NCI-H2081 treated with DMSO at 0.1 percent for 48 hours (cell line): ENCODE measurements at places on chromosomes 7 and 10.

- no peak for DNase-seq
Measured at GRCh38 chr7:132455378-132455777, 120.9 kb downstream of the PLXNA4 start.

- DNase-seq: no peak
Measured at GRCh38 chr10:74969093-74969492, 142.4 kb upstream of the SAMD8 start.

- no peak for DNase-seq
Measured at GRCh38 chr7:70457883-70458680, 673.9 kb upstream of the GALNT17 start.

- DNase-seq: no peak
Measured at GRCh38 chr7:121301446-121302213, 27.2 kb upstream of the WNT16 start.

DNA sequence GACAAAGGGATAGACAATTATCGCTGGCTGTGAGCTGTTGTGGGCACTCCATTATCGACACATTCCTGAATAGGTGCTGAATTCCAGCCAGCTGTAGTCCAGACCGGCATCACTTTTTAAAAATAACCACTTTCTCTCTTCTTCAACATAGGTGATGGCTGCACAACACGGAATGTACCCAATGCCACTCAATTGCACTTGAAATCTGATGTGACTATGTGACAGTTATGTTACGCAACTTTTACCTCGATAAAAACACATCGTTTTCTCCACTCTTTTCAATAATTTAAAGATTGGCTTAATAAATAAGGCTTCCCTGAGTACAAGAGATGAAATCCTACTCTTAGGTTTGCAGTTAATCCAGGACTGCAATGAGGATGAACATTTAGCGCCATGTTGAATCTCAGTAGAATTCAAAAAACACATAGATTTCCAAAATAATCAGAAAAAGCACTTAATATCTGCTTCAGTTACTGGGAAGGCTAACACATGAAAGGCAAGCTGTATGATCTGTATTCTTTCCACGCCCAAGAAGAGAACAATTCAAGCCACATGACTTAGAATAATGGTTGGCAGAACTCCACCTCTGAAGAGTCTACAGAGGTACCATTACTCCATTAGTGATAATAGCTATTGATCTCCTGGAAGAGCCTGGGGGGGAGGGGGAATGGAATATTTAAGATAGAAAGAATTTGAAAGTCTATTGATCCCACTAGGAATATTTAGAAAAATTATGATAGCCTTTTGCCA, 3.6 kb downstream of the YWHAG start:
- no peak for DNase-seq

- DNase-seq: no peak
Measured at GRCh38 chr10:86234107-86234506, 132.5 kb downstream of the GRID1 start.

DNA sequence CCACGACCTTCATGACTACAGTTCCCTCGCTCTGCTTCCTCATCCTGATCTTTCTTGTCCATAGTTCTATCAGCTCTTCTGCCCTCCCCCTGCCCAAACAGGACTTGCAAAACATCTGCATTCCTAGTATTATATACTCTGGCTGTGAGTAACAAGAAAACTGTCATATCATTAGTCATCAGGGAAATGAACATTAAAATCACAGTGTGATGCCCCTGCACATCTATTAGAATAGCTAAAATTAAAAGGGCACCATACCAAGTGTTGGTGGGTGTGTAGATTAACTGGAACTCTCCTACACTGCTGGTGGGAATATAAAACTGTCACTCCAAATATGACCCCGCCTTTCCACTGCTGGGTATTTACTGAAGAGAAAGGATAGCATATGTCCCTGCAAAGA, 141.8 kb downstream of the C7orf25 start:
- DNase-seq: no peak

GRCh38 chr7:48305661-48306060, 134.4 kb downstream of the ABCA13 start:
- peak; percentile 78 for DNase-seq

DNA sequence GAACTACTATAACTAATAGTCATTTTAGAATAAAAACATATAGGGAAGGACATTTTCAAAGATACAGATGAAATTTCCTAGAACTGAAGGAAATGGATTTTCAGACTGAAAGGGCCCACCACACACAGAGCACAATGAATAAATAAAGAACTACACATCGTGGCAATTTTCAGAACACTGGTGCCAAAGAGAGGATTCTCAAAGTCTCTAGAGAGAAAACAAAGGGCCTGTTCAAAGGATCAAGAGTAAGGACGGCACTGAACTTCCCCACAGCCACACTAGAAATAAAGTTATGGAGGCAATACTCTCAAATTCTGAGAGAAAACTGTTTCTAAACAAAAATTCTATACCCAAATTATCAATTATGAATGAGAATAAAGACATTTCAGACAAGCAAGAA, 21.9 kb downstream of the NAPEPLD start:
- DNase-seq: no peak

GRCh38 chr10:5629303-5630111, 36.9 kb downstream of the ASB13 start:
- DNase-seq: no peak

- DNase-seq: no peak
Measured at GRCh38 chr10:103049237-103049636, 131.1 kb downstream of the CNNM2 start.

DNA sequence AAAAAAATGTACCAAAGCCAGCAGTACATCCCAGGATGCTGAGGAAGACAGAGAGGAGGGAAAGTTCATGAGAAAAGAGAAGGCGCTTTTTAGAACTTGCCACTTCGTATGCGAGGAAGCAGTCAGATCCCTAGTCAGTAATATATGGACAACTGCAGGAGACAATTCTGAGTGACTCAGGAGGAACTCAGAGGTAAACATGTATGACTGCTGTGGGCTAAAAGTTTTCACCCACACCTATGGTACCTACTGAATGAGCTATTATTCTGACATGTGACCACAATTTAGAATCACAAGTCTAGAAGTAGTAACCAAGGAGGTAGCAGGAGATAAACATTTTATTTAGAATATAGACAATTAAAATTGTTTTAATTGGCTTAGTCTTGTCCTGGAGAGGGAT, 126.5 kb downstream of the ICA1 start:
- no peak for DNase-seq

- no peak for DNase-seq
Measured at GRCh38 chr7:126856691-126857291, 395.9 kb downstream of the GRM8 start.

- no peak for DNase-seq
Measured at GRCh38 chr7:16581286-16581685, 54.7 kb downstream of the LRRC72 start.

DNA sequence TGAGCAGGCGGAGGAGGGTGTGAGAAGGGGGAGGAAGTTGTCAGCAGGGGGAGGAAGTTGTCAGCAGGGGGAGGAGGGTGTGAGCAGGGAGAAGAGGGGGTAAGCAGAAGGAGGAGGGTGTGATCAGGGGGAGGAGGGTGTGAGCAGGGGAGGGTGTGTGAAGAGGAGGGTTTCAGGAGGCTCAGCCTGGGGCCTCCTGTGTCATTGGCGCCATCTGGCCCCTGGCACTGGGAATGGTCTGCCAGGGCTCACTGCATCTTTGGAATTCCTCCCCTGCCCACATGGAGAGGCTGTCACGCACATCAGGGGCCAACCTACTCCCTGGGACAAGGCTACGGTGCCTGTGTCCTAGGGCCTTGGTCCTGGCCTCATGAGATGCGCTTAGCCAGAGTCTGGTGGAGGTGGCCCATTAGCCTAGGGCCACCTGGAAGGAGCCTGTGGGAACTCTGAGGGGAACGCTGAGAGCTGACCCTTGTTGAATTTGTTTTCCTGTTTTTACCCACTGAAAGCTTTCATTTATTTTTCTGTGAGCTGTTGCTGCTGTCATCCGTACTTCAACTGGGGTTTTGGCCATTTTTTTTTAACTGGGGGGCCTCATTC, 18.0 kb downstream of the CAMK2B start:
- peak; percentile 15 for DNase-seq

DNA sequence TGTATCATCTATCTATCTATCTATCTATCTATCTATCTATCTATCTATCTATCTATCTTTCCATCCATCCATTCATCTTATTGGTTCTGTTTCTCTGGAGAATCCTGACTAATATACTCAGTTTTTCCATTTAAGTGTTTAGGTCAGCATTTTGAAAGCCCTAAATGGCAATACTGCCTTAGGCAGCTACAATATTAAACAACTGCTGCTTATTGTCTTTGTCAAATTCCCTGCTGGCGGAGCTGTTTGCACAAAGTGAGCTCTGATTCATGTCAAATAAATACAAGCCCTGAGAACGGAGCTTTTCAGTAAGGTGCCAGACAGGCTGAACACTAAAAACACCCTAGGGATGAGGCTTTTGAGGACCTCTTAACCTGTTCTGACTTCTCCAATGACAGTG, 7.1 kb upstream of the KLHL7 start:
- peak; percentile 30 for DNase-seq

DNA sequence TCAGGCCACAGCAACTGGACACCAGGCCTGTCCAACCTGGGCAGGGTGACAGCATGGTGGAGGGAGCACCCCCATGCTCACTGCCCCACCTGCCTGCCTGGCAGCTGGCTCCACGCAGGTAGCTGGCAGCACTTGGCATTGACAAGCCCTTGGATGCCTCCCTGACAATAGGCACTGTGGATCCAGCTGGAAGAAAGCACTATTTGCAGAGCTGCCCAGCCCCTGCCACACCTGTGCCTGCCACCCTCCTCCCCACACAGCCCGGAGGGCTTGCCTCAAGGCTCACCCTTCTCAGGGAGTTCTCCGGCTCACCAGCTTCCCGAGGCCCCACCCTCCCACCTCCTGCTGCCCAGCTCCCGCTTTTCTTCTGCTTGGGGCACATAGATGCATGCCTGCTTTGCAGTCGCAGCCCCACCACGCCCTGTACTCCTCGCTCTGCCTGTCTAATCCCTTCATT, 160.1 kb downstream of the NEURL1 start:
- DNase-seq: peak; percentile 75

DNA sequence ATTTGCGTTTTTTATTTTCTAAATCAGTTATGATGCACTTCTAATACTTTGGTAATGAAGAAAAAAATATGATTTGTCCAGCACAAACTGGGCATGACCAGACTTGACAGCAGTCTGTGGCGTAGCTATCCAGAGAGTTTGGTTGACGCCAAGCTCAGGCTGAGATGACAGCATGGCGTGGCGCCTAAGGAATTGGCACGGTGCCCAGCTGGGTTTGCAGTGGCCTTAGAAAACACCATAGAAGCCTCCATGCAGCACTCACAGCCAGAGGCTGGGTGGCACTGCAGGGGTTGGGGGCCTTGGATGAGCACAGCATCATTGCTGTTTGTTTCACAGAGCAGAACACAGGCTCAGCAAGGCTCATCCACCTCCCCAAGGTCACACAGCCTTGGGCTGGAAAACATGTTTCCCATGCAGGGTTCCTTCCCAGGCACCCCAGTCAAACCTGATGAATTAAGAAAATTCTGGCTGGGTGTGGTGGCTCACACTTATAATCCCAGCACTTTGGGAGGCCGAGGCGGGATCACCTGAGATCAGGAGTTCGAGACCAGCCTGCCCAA, 88.9 kb downstream of the GTF2IRD1 start:
- peak; percentile 76 for DNase-seq

GRCh38 chr10:74153676-74154075, 2.7 kb downstream of the ADK start:
- no peak for DNase-seq

DNA sequence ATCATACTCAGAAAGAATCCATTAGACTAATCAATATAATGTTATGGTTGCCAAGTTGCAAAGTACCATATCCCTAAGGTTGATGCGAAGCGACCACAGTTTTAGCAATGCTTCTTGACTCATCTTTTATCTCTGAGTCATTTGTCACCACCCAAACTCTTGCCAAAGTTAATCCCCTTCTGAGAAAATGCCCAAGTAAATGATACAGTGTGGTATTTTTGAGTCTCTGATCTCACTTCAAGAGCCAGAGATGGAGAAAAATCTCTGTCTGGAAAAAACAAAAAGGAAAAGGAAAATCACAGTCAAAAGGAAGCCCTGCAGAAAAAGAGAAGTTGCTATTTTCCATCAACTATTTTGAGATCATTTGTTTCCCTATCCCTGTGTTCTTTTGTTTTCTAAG, 26.7 kb upstream of the OTUD1 start:
- DNase-seq: no peak

DNA sequence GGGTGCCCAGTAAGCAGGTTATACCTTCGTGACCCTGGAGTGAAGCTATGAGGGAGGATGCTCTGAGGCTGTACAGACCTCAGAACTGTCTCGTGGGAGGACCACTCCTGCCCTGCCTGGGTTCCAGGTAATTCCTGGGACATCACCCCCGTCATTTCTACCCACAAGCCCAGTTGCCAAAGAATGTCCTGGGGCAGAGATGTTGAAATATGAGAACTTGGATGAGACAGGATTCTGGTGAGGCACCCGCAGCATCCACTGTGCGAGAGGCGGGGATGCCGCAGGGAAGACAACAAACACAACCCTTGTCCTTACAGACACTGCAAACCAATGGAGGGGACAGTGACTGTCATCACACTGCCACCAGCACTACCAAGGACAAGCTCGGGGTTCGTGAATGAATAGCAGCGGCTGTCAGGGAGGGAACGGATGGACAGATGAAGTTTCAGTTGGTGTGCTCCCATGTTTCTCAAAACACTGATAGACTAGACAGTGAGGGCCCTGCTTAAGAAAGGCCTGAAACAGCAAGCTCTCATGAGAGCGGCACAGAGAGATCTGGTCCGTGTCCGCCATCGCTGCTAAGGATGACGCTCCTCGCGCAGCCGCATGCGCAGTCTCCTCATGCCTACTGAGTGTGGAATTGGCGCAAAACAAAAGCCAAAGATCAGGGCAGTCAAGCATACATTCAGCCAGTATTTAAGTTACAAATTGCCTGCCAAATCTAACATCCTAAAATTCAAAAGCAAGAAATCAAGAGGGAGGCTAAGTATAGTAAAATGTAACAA, 82.0 kb upstream of the RHEB start:
- DNase-seq: no peak
